ENCODE measurements at places on chromosomes 16 and 17. TPM values are rescaled to one million over a fixed set of nuclear protein-coding genes. Genes with fewer than 3 reads are reported as not detected.

SOX8 gene
- total RNA-seq = 2.2 TPM

LPCAT2 gene
- total RNA-seq = 5.5 TPM

KAT8 gene
- total RNA-seq = 50.9 TPM

INCA1 gene
- total RNA-seq = 1.2 TPM

PPY gene
- not detected for total RNA-seq

Measured in A549 treated with dexamethasone at 1 μM for 4 hours (cell line).